B cell (primary cell): ENCODE measurements at places on chromosomes 7 and 10.
A peak's percentile ranks its signal among the peaks of the same experiment; 100 is the strongest.

DNA sequence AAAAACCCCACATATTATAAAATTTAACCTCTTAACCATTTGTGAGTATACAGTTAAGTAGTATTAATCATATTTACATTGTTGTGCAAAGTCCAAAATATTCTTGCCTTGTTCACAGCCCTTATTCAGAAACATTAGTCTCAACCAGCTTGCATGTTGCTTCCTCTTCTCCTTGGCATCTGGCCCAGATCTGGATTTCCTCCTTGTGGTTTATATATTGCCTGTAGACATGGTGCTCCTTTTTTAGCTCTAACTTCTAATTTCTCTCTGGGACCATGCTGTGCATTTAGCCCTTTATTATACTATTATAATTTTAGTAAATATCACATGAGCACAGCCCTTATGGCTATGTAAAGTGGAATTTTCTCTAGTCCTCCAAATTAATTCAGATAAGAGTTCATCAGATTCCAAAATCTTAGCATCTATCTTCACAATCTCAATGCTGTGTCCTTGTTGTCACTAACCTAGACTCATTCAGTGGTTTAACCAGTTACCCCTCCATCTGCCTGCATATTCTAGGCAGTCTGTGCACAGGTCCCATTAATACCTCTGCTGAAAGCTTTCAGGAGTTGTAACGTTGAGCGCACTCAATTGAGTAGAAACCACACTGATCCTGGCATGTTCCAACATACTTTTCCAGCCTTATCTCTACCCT lies 7.9 kb downstream of the CPED1 start:
- H3K27ac ChIP-seq = no peak overlapping the region
- DNase-seq = peak; percentile 40
- H3K36me3 ChIP-seq = no peaks in the 10 kb centered on the region
- H3K27me3 ChIP-seq = no peaks in the 10 kb centered on the region

DNA sequence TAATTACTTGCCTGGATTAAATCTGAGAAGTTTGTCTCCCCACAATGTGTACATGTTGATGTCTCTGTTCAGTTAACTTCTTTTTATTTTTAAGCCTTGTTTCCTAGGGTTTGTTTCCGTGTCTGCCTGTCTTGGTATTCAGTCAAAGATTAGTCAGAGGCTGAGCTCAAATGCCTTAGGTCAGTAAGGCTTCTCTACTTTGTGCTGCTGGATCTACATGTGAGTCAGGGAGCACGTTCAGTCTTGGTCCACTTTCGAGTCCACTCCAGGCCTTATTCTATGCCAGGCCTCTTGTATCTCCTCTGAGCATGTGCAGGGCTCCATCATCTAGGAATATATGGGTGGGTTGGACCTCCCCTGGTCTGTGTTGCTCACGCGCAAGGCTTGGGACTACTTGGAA lies 93.3 kb upstream of the FZD8 start:
- H3K4me1 ChIP-seq = no peaks in the 10 kb centered on the region
- H3K36me3 ChIP-seq = no peaks in the 10 kb centered on the region
- no peaks in the 10 kb centered on the region for H3K27me3 ChIP-seq
- DNase-seq = no peak

- DNase-seq = no peak
- H3K36me3 ChIP-seq = no peaks in the 10 kb centered on the region
- no peak overlapping the region for H3K27ac ChIP-seq
- H3K27me3 ChIP-seq = no peaks in the 10 kb centered on the region
- H3K4me3 ChIP-seq = no peak overlapping the region
- H3K4me1 ChIP-seq = no peaks in the 10 kb centered on the region
These were observed 6.0 kb upstream of the GNA12 start for GRCh38 chr7:2849941-2850766.

DNA sequence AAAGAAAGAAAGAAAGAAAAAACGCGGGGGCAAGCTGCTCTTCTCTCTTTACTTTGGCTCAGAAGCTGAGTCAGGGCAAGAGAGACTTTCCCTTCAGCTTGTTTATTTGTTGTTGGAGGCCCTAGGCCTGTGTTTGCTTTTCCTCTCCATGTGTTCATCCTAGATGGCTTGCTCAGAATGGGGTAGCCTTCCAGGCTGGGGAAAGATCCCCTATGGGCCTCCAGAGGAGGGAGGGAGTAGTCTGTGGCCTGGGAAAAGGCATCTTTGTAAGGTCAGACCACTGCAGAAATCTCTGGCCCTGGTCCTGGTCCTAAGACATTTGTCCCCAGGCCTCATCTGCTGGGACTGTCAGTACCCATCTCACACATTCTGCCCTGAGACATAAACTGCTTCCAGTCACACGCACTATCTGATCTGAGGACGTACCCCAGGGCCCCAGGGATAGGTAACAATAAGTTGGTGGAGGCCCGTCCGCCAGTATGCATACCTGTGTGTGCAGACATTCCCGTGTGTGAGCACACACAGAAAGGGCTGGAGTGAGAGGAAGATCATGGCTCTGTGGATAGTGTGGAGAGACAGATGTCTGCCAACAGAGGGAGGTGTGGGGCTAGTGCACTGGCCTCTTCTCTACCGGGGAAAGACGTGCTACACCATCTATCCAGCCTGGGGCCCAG lies 4.9 kb upstream of the SCD start:
- no peak overlapping the region for H3K27ac ChIP-seq
- no peaks in the 10 kb centered on the region for H3K27me3 ChIP-seq
- no peak overlapping the region for H3K4me3 ChIP-seq
- DNase-seq = peak; percentile 45
- H3K4me1 ChIP-seq = peaks cover 26% of the 10 kb centered on the region
- H3K36me3 ChIP-seq = no peaks in the 10 kb centered on the region

DNA sequence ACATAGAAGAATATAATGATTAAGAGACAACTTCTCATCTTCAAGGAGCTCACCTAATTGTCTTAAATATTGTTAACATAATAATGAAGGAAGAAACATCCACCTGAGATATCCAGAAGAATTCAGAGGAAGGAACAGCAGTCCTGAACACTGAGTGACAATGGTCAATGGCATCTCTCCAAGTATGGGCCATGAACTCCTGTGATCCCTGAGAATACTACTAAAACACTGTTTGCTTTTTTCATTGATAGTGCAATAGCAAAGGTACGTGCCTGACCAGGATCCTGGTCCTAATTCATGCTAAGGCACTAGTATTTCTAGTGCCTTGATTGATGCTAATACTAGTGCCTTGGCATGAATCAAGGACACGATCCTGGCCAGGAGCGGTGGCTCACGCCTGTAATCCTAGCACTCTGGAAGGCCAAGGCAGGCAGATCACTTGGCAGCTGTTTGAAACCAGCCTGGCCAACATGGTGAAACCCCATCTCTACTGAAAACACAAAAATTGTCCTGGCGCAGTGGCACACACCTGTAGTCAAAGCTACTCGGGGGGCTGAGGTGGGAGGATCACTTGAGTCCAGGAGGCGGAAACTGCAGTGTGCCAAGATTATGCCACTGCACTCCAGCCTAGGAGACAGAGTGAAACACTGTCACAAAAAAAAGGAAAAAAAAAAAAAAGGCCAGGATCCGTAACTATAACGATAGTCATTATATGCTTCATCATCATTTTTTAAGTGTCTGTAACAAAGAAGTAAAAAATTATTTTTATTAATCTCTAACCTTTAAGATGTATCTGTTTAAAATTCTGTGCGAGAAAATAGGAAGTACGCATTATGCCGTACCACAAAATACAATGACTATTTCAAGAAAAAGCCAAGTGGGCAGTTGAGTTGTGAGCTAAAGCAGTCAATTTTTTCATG lies 49.1 kb downstream of the SRPK2 start:
- no peak for DNase-seq
- no peaks in the 10 kb centered on the region for H3K27me3 ChIP-seq
- peaks cover 19% of the 10 kb centered on the region for H3K4me1 ChIP-seq
- H3K4me3 ChIP-seq = no peak overlapping the region
- no peaks in the 10 kb centered on the region for H3K36me3 ChIP-seq

DNA sequence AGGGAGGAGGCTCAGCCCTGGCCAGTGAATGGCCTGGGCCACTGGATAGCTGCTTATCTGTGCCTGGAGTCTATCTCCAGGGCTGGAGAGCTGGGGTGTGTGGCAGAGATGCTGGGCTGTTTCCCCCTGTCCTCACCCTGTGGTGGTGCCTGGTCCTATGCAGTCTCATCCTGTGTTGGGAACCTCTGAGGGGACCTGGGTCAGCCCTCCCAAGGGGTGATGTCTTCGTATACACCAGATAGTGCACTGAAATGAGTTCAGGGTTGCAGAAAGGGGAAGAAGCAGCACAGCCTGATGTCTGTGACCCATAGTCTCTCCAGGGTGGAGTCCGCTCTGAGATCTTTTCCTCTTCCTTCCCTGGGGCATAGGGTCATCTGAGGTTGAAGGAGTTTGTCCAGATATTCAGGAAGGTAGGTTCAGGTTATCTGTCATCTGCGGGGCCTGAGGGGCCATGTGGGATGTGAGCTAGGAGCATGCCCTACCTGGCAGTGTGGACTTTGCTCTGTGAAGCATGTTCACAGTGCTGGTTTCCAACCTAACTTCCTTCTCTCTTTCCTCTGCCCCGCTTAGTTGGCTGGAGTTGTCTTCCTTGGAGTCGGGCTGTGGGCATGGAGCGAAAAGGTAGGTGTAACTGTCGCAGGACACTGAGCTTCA lies 33.4 kb upstream of the SH2D4B start:
- H3K36me3 ChIP-seq = peaks cover 25% of the 10 kb centered on the region
- no peak overlapping the region for H3K4me3 ChIP-seq
- DNase-seq = peak; percentile 39
- peaks cover 66% of the 10 kb centered on the region for H3K4me1 ChIP-seq
- H3K27me3 ChIP-seq = no peaks in the 10 kb centered on the region

GRCh38 chr10:88187472-88187871 lies 324.0 kb downstream of the PTEN start:
- no peak overlapping the region for H3K4me3 ChIP-seq
- DNase-seq = no peak

GRCh38 chr7:84196084-84196503 lies 1.5 kb upstream of the SEMA3A start:
- H3K36me3 ChIP-seq = no peaks in the 10 kb centered on the region
- peaks cover 5% of the 10 kb centered on the region for H3K27me3 ChIP-seq
- no peak for DNase-seq
- no peaks in the 10 kb centered on the region for H3K4me1 ChIP-seq

DNA sequence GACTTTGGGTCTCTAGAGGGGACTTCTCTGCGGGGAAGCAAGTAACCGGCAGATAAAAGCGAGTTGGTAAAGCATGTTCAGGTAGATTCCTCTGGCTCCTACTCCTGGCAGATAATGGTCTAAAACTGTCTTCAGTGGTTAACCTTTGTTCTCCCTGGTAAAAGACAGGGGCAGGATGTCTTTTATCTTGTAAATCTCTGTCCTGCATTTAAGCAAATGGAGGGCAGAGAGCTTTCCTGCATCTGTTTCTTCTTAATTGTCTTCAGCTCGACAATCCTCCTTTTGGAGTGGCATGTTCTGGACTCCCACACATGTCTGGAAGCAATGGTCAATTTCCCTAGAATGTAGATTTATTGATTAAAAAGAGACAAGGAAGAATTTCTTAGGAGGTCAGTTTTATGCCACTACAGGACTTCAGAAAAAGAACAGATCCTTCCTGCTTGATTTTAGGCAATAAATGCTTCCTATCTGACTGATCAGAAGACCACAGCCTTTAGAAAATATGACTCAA lies 16.6 kb downstream of the C7orf33 start:
- H3K36me3 ChIP-seq = no peaks in the 10 kb centered on the region
- no peaks in the 10 kb centered on the region for H3K27me3 ChIP-seq
- no peak for DNase-seq

- no peak for DNase-seq
- peaks cover 25% of the 10 kb centered on the region for H3K4me1 ChIP-seq
- no peaks in the 10 kb centered on the region for H3K27me3 ChIP-seq
- H3K27ac ChIP-seq = no peak overlapping the region
These were observed 313.3 kb upstream of the AKR1E2 start for GRCh38 chr10:4512671-4513240.

GRCh38 chr7:101553771-101554445 lies 75.2 kb downstream of the MYL10 start:
- H3K4me1 ChIP-seq = no peaks in the 10 kb centered on the region
- no peak for DNase-seq
- no peak overlapping the region for H3K27ac ChIP-seq
- no peaks in the 10 kb centered on the region for H3K27me3 ChIP-seq
- no peak overlapping the region for H3K4me3 ChIP-seq
- H3K36me3 ChIP-seq = no peaks in the 10 kb centered on the region

- no peak overlapping the region for H3K4me3 ChIP-seq
- no peaks in the 10 kb centered on the region for H3K27me3 ChIP-seq
- no peaks in the 10 kb centered on the region for H3K4me1 ChIP-seq
- H3K27ac ChIP-seq = no peak overlapping the region
- no peak for DNase-seq
These were observed 52.2 kb downstream of the VKORC1L1 start for GRCh38 chr7:65925040-65925439.
